ENCODE measurements at places on chromosomes 13 and 19.

GRCh38 chr13:99496184-99497142 is 4.8 kb upstream of the TM9SF2 start:
- peak; percentile 40 for DNase-seq

DNA sequence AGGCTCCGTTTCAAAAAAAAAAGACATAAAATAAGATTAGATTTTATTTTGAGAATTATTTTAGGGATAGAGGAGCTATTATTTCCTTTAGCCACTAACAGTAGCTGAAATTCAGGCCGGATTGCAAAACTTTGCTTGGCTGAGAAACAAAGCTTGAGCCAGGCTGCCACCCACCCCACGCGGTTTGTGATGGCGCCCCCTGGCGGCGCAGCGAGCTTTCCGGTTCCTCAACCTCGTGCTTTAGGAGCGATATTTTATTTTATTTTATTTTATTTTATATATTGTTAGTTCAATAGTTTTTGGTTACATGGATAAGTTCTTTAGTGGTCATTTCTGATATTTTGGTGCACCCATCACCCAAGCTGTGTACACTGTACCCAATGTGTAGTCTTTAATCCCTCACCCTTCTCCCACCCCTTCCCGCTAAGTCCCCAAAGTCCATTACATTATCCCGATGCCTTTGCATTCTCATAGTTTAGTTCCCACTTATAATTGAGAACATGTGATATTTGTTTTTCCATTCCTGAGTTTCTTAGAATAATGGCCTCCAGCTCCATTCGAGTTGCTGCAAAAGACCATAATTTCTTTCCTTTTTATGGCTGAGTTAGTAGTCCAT is 19.8 kb upstream of the CEACAM4 start:
- peak; percentile 25 for DNase-seq

DNA sequence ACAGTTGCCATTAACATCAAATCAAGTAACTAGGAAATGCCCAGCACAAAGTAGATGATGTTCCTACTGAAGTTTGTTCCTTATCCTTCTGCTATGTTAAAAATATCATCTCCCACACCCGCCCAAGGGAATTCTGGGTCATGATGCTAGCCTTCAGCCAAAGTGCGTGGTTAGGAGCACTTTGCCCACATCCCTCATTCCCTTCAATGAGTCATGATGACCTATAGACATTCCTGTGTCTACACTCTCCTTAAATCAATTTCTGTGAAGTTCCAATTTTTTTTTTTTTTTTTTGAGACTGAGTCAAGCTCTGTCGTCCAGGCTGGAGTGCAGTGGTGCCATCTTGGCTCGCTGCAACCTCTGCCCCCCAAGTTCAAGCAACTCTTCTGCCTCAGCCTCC is 17.0 kb downstream of the RXFP2 start:
- DNase-seq: no peak

DNA sequence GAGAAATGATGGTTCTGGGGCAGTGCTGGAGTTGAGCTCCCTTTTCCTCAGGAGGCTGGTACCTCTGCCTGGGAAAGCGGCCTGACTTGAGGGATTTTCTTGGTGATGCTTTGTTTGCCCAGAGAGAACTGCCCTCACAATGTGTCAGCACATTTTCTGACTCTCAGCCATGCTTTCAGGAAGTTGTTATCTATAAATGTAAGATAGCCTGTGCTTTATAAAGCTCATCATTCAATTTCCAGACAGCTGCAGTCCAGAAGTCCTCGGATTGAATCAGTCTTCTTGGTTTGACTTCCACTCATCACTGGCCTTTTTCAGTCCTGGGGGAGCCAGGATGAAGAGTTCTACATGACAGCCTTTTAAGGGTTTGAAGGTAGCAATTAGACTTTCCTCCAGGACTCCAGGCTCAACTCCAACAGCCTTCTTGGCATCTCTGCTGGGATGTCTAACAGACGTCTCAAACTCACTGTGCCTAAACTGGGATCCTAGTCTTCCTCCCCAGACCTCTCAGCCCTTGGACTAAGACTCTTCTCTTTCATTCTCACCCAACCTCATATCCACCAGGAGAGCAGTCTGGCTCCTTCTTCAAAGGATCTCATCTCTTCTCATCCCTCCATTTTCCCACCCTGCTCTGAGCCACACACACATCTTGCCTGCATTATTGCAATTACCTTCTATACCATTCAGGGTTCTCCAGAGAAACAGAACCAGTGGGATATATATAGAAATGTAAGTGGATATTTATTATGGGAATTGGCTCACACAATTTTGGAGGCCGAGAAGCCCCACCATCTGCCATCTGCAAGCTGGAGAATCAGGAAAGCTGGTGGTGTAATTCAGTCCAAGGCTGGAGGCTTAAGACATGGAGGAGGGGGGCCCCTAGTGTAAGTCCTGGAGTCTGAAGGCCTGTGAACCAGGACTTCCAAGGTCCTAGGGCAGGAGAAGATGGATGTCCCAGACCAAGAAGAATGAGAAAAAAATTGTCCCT is 13.1 kb downstream of the ERICH6B start:
- DNase-seq: no peak

DNA sequence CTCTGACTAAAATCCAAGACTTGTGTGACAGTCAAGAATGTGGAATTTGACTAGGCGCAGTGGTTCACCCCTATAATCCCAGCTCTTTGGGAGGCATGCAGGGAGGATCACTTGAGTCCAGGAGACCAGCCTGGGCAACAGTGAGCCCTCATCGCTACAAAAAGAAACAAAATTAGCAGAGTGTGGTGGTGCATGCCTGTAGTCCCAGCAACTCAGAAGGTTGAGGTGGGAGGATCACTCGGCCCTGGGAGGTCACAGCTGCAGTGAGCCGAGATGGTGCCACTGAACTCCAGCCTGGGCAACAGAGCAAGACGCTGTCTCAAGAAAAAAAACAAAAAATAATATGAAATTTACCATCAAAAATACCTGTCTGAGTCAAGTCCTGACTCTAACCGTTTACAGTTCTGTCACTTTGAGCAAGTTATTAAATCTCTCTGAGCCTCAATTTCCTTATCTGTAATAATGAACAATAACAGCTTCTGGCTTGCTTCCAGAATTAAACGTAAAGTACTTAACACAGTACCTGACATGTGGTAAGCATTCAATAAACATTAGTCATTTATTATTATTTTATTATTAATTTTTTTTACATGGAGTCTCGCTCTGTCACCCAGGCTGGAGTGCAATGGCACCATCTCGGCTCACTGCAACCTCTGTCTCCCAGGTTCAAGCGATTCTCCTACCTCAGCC is 204.6 kb upstream of the TSC22D1 start:
- DNase-seq: no peak

GRCh38 chr13:36453516-36453915 is 21.2 kb downstream of the CCNA1 start:
- DNase-seq: no peak

- DNase-seq: no peak
Observed at GRCh38 chr13:66036636-66037035, 1193.5 kb downstream of the PCDH9 start.

- no peak for DNase-seq
Observed at GRCh38 chr19:18603958-18604819, 2.4 kb downstream of the CRLF1 start.

DNA sequence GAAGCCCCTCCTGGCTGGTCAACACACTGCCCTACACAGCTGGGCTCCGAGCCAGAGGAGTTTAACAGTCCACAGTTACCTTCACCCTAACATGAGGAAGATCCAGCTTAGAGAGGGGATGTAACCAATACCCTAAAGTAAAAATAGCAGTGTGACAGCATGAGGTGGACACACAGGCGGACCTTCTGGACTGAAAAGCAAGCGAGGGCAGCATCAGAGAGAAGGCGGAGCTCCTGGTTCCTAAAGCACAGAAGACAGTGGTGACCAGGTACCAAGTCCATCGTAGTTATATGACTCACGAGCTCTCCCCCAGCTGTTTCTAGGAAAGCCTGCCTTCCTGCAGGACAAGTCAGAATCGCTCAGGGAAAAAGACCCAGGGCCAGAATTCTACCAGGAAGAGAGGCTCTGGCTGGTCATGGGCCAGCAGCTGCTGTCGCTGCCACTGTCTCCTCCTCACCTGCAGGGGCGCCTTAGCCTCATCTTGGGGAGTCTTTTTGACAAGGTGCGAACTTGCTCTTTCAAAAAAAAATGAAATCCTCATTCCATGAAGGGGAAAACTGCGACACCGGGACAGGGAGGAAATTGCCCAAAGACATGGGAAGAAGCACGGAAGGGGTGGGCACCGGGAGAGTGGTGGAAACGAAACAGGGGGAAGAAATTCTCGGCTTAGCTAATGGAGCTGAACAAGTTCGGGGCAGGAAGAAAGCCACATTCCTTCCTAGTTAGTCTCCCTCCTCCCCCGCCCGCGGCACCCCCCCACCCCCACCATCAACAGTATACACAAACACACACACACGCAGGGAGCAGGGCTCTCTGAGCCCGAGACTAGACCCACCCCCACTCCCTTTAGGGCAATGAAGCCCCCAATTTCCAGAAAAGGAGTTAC is 1.7 kb downstream of the ELL start:
- peak; percentile 43 for DNase-seq

DNA sequence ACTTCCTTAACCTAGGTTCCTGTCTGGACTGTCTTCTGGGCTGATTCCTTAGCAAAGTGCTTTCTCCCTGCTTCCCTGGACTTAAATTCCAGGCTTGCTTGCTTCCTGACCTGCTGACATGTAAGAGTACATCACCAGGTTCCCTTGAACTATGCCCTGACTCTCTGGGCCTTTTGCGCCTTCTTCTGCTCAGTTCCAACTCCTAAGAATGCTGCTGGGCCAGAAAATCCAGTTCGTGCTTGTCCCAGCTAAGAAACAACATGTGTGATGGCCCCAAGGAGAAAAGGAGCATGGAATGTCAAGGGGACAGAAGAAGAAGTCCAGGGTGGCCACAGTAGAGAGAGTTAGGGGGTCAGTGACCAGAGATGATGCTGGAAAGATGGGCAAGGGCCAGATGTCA is 42.6 kb upstream of the MBNL2 start:
- no peak for DNase-seq

DNA sequence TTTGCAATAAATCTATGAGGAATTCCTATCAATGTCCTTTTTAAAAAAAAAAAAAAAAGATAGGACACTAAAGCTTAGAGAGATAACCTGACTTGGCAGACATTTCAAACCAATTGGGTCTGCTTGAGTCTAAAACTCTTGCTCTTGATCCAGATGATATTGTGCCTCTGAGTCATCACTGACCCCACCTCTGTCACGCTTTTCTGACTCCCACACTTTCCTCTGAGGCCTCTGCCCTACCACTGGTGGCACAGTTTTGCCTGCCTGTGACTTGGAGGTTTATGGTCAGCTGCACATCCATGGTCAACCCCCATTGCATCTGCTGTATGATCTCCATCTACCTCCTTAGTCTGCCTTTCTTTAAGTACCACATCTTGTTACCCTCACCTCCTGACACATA is 328.7 kb downstream of the SPRY2 start:
- no peak for DNase-seq

- DNase-seq: peak; percentile 23
Observed at GRCh38 chr13:36736119-36736726, 62.4 kb downstream of the SERTM1 start.

- no peak for DNase-seq
Observed at GRCh38 chr13:113621046-113621445, 36.5 kb downstream of the TFDP1 start.

- DNase-seq: no peak
Observed at GRCh38 chr19:6103894-6104293, 6.4 kb downstream of the RFX2 start.

DNA sequence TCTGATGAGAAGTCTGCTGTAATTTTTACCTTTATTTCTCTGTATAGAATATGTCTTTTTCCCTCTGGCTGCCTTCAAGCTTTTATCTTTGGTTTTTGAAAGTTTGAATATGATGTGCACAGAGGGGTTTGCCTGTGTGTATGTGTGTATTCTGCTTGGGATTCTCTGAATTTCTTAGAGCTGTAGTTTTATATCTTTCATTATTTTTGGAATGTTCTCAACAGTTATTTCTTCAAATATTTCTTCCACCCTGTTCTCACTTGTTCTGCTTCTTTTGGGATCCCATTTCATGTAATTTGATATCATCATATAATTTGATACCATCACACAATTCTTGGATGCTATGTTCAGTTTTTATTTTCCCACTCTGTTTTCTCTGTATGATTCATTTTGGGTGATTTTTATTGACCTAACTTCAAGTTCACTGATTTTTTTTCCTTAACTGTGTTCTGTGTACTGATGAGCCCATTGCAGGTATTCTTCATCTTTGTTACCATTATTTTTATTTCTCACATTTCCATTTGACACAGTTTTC is 7.5 kb downstream of the COG3 start:
- no peak for DNase-seq

GRCh38 chr13:106916329-106916976 is 348.5 kb upstream of the ARGLU1 start:
- no peak for DNase-seq

- DNase-seq: no peak
Observed at GRCh38 chr13:99967498-99967868, 4.1 kb downstream of the ZIC5 start.

- no peak for DNase-seq
Observed at GRCh38 chr13:111411919-111412650, 91.6 kb downstream of the TEX29 start.

GRCh38 chr13:102651392-102651791 is 43.5 kb downstream of the METTL21C start:
- no peak for DNase-seq

GRCh38 chr19:47230054-47230920 is 712 bp downstream of the BBC3 start:
- DNase-seq: no peak

DNA sequence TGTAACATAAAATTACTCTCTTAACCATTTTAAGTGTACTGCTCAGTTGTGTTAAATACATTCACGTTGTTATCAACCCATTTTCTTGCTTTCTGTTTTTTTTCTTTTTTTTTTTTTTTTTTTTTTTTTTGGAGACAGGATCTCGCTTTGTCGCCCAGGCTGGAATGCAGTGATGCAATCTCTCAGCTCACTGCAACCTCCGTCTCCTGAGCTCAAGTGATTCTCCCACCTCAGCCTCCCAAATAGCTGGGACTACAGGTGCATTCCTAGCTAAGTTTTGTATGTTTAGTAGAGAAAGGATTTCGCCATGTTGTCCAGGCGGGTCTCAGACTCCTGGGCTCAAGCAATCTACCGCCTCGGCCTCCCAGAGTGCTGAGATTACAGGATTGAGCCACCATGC is 42.5 kb upstream of the C13orf42 start:
- DNase-seq: no peak

DNA sequence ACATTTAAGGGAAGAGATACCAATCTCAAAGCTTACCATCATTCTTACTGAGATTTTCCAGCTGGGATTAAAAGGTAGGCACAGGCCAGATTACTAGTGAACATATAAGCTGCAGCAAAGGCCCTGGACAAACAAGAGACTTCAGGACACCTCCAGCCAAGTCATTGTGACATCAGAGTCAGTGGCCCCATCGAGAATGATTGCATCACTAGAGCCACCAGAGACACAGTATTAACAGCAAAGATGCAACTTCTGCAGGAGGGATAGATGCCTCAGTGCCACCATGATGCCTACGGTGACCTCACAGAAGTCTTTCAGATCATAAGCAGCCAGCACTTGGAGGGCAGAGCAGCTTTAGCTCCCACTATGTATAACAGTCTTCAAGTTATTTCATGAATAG is 8.6 kb downstream of the RUBCNL start:
- no peak for DNase-seq

Data from stimulated activated CD4-positive, alpha-beta T cell treated with anti-CD3 and anti-CD28 coated beads, Interleukin-12 subunit alpha, Interleukin-12 subunit beta, amount 100 ng/mL, for 24 hours (primary cell).